Naive B cell (primary cell): ENCODE measurements at places on chromosomes 12 and 14.

GRCh38 chr12:114399664-114400211 lies 6.2 kb downstream of the TBX5 start:
- no peak overlapping the region for H3K4me3 ChIP-seq
- peaks cover 8% of the 10 kb centered on the region for H3K36me3 ChIP-seq
- H3K27ac ChIP-seq: no peak overlapping the region
- H3K27me3 ChIP-seq: peaks cover 61% of the 10 kb centered on the region
- DNase-seq: no peak

GRCh38 chr14:73797543-73798265 lies 53.9 kb upstream of the PTGR2 start:
- H3K36me3 ChIP-seq: peaks cover 6% of the 10 kb centered on the region
- peaks cover 3% of the 10 kb centered on the region for H3K4me1 ChIP-seq
- H3K27ac ChIP-seq: no peak overlapping the region

- H3K4me1 ChIP-seq: peaks cover 10% of the 10 kb centered on the region
- DNase-seq: no peak
- no peaks in the 10 kb centered on the region for H3K27me3 ChIP-seq
- no peak overlapping the region for H3K4me3 ChIP-seq
Observed at GRCh38 chr14:100381395-100382105, 58.4 kb downstream of the SLC25A47 start.

DNA sequence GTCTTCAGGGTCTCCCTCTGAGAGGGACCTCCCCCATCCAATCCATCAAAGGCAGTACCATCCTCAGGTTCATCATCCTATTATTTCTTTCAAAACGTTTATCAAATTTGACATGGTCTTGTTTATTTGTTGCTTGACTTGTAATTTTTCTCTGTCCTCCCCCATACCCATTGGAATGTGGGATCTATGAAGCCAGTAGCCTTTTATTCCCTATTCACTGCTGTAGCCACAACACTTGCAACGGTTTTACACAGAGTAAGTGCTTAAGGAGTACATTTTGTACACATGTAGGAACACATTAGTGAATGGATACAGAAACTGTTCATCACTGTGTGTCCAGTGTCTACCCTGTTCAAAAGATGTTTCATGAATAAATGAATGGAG lies 41.5 kb downstream of the IGF1 start:
- H3K27me3 ChIP-seq: peaks cover 7% of the 10 kb centered on the region
- no peak overlapping the region for H3K27ac ChIP-seq
- DNase-seq: no peak

GRCh38 chr12:75591628-75592027 lies 80.2 kb upstream of the KRR1 start:
- no peaks in the 10 kb centered on the region for H3K36me3 ChIP-seq
- H3K4me3 ChIP-seq: no peak overlapping the region
- no peaks in the 10 kb centered on the region for H3K4me1 ChIP-seq
- DNase-seq: no peak
- H3K27me3 ChIP-seq: peaks cover 12% of the 10 kb centered on the region

GRCh38 chr14:59069163-59069854 lies 119.2 kb upstream of the DAAM1 start:
- peaks cover 4% of the 10 kb centered on the region for H3K36me3 ChIP-seq
- H3K4me1 ChIP-seq: no peaks in the 10 kb centered on the region
- no peak overlapping the region for H3K27ac ChIP-seq
- H3K4me3 ChIP-seq: no peak overlapping the region
- H3K27me3 ChIP-seq: no peaks in the 10 kb centered on the region

- peaks cover 15% of the 10 kb centered on the region for H3K27me3 ChIP-seq
- no peak overlapping the region for H3K27ac ChIP-seq
- no peaks in the 10 kb centered on the region for H3K36me3 ChIP-seq
Observed at GRCh38 chr12:75550401-75551240, 39.2 kb upstream of the KRR1 start.

DNA sequence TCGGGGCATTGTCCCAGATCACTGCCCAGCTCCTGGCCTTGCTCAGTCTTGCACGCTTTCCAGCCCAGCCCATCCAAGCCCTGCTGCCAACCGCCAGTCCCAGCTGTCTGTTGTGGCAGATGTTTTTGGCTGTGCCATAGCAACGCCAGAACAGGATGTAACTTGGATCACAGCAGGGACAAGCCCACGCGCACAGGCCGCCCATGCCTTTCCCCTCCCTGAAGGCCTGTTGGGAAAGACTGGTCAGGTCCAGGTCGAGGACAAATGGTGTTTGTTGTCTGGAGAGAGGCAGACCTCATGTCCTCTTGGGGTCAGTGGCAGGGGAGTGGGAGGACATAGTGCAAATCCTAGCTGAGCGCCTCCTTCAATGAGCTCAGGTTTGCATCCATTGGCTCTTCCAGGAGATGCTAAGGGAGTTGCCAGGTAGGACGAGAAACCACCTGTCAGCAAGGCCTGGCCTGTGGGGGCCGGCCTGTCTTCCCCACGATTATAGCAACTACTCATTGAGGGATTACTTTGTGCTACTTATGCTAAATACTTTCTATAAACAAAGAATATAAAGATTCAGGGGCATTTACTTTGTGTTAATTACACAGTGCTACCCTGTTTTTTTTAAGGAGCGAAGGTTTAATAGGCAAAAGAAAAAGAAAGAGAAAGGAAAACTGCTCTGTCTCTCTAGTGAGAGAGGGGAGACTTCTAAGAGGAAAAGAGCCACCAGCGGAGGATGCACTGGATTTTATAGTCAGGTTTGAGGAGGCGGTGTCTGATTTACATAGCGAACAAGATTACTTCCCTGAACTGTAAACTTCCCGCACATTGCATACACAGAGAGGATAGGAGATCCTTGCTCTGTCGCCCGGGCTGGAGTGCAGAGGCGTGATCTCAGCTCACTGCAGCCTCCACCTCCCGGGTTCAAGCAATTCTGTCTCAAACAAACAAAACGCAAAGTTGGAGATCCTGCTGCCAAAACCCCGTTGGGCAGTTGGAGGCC lies 42.8 kb upstream of the CORO1C start:
- H3K27me3 ChIP-seq: no peaks in the 10 kb centered on the region
- H3K27ac ChIP-seq: no peak overlapping the region
- H3K4me1 ChIP-seq: peaks cover 6% of the 10 kb centered on the region
- DNase-seq: no peak
- H3K36me3 ChIP-seq: no peaks in the 10 kb centered on the region
- no peak overlapping the region for H3K4me3 ChIP-seq

DNA sequence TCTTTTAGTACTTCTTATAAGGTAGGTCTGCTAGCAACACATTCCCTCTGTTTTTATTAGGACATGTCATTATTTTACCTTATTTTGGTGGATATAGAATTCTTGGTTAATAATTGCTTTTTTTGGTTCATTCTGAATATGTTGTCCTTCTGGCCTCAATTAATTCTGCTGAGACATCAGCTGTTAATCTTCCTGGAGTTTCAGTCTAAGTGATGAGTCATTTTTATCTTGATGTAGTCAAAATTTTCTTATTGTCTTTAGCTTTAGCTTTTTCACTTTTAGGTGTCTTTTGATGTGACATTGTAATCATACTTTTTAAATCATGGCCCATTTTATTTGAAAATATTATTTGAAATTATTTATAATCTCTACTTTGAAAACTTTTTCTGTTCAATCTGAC lies 104.9 kb upstream of the PMCH start:
- peaks cover 12% of the 10 kb centered on the region for H3K27me3 ChIP-seq
- H3K4me1 ChIP-seq: no peaks in the 10 kb centered on the region
- no peak overlapping the region for H3K4me3 ChIP-seq

- peaks cover 11% of the 10 kb centered on the region for H3K27me3 ChIP-seq
- H3K4me1 ChIP-seq: no peaks in the 10 kb centered on the region
- H3K27ac ChIP-seq: no peak overlapping the region
- peak overlapping the region; percentile 3 for H3K4me3 ChIP-seq
- DNase-seq: no peak
Observed at GRCh38 chr12:13376610-13377373, 180.3 kb downstream of the EMP1 start.

DNA sequence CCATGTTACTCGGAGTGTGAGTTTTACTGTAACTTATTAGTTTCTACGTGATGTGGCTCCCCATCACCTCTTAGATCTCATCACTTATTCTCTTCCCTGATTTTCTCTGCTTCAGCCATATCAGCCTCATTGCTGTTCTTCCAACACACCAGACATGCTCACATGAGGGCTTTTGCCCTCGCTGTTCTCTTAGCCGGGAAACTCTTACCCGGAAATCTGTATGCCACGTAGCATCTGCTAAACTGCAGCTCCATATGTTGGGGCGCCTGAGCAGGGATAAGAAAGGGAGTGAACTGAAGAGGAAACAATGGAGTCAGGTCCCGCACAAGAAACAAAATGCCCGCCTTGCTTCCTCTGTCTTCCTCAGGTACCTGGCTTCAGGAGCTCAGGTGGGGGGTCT lies 16.6 kb downstream of the SMUG1 start:
- no peak overlapping the region for H3K4me3 ChIP-seq
- H3K36me3 ChIP-seq: no peaks in the 10 kb centered on the region
- H3K4me1 ChIP-seq: peaks cover 8% of the 10 kb centered on the region
- H3K27ac ChIP-seq: no peak overlapping the region
- H3K27me3 ChIP-seq: peaks cover 16% of the 10 kb centered on the region
- no peak for DNase-seq

DNA sequence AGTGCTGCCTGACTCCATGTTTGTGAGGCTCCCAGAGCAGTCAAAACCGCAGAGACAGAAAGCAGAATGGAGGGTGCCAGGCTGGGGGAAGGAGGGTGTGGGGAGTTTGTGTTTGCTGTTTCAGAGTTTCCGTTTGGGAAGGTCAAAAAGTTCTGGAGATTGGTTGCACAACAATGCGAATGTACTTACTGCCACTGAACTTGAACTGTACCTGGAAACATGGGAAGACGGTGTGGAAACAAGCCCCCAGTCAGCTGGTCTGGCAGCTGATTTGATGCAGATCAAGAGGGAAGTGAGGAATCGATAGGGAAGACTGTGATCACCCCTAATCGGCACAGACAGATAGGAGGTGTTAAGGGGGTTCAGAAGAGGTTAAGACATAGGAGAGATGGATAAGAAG lies 35.3 kb upstream of the INF2 start:
- H3K4me3 ChIP-seq: no peak overlapping the region
- no peaks in the 10 kb centered on the region for H3K27me3 ChIP-seq
- peak overlapping the region; percentile 33 for H3K27ac ChIP-seq
- H3K36me3 ChIP-seq: no peaks in the 10 kb centered on the region
- no peak for DNase-seq

DNA sequence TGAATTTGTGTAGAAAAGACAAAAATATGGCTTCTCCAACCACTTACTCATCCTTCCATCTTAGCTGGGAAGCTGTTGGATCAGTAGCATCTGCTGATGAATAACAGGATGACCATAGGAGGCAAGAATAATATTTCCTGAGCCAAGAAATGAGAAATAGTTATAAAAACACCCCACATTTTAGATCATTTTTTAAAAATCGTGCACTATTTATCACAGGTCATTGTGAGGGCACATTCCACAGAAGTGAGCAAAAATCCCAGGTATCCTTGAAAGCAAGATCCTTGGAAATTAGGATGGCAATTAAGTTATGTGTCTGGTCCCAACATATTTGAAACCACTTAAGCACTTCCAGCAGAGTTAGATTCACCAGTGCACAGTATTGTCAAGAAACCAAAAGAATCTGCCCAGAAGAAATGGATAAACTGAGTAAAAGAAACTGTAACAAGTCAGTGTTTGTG lies 8.4 kb downstream of the FAR2 start:
- H3K4me1 ChIP-seq: peaks cover 4% of the 10 kb centered on the region
- no peaks in the 10 kb centered on the region for H3K27me3 ChIP-seq
- DNase-seq: no peak
- H3K27ac ChIP-seq: no peak overlapping the region

GRCh38 chr12:57101892-57102695 lies 9.1 kb downstream of the STAT6 start:
- H3K4me3 ChIP-seq: no peak overlapping the region
- peaks cover 42% of the 10 kb centered on the region for H3K4me1 ChIP-seq
- no peaks in the 10 kb centered on the region for H3K36me3 ChIP-seq
- H3K27me3 ChIP-seq: no peaks in the 10 kb centered on the region

DNA sequence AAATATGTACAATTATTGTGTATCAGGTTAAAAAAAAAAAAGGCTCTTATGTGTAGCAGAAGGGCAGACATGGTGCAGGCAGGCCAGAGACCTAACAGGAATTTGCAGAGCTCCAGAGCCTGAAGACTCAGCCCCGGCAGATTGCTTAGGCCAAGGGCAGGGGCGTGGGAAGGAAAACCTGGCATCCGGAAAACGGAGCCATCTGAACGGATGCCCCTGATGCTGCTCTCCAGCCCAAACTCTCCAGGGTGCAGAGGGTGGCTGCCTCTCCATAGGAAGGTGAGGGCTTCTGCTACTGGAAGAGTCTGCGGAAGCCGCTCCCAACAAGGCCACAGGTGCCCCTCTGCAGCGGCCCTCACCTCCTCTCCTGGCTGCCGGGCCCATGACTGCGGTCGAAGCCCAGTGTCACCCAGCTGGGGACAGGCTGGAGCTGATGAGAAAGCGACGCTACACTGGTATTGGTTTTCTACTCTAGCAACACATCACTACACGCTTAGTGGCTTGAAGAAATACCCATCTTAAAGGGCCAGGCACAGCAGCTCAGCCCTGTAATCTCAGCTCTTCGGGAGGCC lies 19.4 kb downstream of the ACADS start:
- H3K4me1 ChIP-seq: no peaks in the 10 kb centered on the region
- H3K4me3 ChIP-seq: no peak overlapping the region
- no peak overlapping the region for H3K27ac ChIP-seq
- no peaks in the 10 kb centered on the region for H3K27me3 ChIP-seq

GRCh38 chr12:114668886-114669288 lies 15.1 kb downstream of the TBX3 start:
- no peak for DNase-seq
- H3K36me3 ChIP-seq: peaks cover 6% of the 10 kb centered on the region
- no peak overlapping the region for H3K27ac ChIP-seq
- no peaks in the 10 kb centered on the region for H3K4me1 ChIP-seq

DNA sequence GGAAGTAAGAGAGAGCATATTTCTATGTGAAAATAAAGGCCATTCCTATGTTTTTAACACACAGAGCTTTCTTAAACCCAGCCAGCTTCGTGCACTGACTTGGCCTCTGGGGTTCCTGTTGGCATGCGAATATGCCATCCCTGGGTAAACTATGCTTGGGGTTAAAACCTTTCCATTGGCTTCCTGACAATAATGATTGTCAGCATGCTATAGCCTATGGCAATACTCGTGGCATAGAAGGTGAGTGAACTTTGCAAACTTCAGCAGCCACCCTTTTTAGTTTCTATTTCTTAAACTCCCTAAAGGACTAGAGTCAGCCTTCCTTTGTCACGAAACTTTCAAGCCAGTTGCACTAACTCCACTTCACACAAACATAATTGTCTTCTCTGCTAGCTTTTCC lies 148.4 kb upstream of the RGS6 start:
- no peaks in the 10 kb centered on the region for H3K36me3 ChIP-seq
- no peak for DNase-seq
- peaks cover 10% of the 10 kb centered on the region for H3K27me3 ChIP-seq
- no peak overlapping the region for H3K4me3 ChIP-seq
- H3K27ac ChIP-seq: no peak overlapping the region
- H3K4me1 ChIP-seq: no peaks in the 10 kb centered on the region

- DNase-seq: no peak
- H3K27ac ChIP-seq: no peak overlapping the region
- no peaks in the 10 kb centered on the region for H3K27me3 ChIP-seq
- H3K4me1 ChIP-seq: peaks cover 21% of the 10 kb centered on the region
- no peak overlapping the region for H3K4me3 ChIP-seq
Observed at GRCh38 chr14:64928239-64929013, 14.1 kb downstream of the GPX2 start.

- no peak overlapping the region for H3K4me3 ChIP-seq
- H3K27ac ChIP-seq: no peak overlapping the region
- no peak for DNase-seq
Observed at GRCh38 chr14:105007593-105008264, 13.2 kb downstream of the CDCA4 start.

GRCh38 chr12:61044766-61045165 lies 1215.4 kb upstream of the USP15 start:
- H3K4me3 ChIP-seq: no peak overlapping the region
- H3K27ac ChIP-seq: no peak overlapping the region
